ENCODE measurements at places on chromosomes 2 and 18.
A peak's percentile ranks its signal among the peaks of the same experiment; 100 is the strongest.

DNA sequence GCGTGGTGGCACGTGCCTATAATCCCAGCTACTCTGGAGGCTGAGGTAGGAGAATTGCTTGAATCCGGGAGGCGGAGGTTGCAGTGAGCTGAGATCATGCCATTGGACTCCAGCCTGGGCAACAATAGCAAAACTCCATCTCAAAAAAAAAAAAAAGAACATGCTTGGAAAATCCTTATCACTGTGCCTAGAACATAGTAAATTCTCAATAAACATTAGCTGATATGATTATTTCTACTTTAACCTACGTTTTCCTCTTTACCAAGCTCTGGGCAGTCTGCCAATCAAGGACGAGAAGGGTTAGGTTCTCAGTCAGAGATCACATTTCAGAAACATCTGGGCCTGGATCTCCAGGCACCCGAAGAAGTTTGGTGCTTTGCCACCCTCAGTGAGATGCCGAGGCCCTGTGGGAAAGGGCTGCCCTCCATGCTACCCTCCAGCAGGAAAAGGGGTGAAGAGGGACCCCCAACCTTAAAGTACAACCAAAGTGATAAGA, 107.7 kb downstream of the BCL11A start:
- DNase-seq, result no peak

DNA sequence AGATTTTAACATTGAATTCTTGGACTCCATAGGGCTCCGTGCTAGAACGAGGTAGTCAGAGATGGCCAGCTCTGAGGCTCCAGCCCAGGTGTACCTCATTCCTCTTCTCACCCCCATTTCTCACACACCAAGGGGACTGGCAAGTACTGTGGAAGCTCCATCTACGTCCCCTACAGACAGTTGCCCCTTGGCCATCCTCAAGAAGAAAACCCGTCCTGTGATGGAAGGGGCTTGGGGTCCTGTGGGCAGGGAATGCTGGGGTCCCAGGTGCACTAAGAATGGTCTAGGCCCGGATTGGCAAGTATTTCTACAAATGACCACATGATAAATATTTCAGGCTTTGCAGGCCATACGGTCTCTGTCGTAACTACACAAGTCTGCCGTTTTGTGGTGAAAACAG, 110.3 kb downstream of the PDCL3 start:
- DNase-seq, result no peak

GRCh38 chr2:42567364-42567763, 1.1 kb upstream of the MTA3 start:
- no peak for DNase-seq

DNA sequence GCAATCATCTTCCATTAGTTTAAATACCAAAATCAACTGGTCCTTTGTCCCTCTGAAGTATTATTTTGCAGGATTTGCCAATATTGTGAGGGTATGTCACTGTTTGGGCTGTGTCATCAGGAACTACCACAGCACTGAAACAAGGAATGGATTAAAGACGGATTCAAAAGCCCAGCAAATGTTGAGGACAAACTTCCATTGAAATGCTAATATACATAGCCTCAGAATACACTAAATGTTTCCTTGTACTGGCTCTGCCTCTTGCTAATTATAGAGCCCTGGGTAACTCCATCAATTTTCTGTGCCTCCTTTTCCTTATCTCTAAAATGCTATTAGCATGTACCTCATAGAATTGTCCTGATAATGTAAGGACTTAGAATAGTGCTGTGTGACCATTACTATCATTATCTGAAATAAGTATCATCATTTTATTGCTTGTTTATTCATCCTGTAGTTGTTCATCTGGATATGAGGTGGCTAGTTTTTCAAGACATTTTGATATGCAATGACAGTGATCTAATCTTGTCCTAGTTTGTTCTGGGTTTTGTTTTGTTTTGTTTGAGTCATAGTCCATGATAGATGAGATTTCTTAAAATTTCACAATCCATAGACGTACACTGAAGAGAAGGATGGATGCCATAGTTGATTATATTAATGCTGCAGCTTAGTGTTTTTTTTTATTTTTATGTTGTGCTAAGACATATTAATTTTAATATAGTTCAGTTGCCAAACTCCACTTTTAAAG, 333.4 kb upstream of the KCNH7 start:
- DNase-seq, result no peak

- DNase-seq, result no peak
Observed at GRCh38 chr2:202017940-202018339, 15.7 kb upstream of the FZD7 start.

DNA sequence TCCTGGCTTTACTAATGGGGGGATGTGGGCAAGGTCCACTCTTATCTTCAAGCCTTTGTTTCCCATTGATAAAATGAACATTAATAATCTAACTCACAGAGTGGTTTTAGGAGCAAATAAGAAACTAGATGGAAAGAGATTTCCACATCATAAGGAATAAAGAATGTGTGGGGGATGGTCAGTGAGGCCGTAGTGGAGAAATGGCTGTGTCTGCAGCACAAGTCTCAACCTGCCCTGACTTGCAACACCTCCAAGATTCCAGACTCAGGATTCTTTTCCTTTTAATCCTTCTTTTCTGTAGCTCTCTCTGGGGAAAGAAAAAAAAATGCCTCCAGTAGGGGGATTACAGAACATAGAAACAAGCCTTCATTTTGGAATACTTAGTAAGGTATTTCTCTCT, 124.2 kb upstream of the MEX3C start:
- DNase-seq, result no peak

DNA sequence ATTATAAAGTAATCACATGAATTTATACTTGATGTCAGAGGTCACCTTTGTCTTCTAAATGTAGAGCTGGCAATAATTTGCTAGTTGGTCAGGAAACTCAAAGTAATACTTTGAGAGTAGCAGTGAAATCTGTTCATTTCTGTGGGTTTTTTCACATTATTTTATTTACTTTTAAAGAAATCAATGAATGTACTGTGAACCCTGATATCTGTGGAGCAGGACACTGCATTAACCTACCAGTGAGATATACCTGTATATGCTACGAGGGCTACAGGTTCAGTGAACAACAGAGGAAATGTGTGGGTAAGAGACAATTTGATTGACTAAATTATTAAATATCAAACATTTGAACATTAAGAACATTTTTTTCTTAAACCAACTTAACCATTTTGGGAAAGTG, 203.0 kb upstream of the RASGRP3 start:
- no peak for DNase-seq

DNA sequence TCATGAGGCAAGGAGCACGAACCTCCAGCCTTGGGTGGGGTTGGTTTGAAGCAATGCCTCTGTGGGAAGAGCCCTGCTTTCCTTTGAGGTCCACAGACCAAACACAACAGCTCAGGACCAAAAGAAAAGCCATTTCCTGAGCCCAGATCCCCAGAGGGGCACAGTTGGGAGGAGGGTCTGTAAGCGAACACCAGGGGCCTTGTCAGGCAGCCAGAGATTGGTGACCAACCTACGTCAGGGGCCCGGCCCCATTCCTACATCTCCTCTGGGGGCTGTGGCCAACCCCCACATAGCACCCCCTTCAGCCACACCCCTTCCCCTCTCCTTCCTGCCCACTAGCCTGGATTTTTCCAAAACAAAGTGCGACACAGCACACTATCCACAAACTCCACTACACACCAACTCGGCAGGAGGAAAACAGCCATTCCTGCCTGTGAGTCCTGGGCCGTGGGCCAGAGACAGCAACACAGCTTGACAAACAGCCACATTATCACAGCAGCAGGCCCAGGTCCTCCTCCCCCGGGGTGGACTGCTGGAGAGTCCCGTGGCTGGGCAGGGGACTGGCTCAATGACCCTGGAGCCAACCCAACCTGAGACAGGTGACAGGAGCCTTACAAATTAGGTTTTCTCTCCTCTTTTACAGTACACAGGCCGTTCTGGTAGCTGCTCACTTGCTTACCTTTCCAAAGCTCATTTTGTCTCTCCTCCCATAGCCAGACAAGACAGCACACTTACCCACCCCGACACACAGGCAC, 98.8 kb downstream of the TNS1 start:
- DNase-seq, result no peak

GRCh38 chr2:146417942-146418341, 1426.9 kb upstream of the ACVR2A start:
- no peak for DNase-seq

DNA sequence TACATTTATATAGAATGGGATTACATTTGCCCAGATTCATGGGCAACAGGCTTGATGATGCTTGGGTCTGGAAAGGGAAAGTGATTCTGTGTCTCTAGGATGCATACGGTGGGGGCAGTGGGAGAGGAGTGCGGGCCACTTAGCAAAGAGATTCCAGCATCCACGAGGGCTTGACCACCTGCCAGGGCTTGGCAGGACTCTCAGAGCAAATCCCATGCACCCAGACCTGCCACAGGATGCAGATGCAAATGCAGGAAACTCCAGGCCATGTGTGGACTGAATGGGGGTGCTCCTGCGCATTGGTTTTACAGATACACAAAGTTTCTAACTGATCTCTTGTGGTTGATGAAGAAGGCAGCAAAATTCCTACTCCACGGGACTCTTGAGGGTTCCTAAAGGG, 334.7 kb downstream of the CYRIA start:
- DNase-seq, result no peak

- DNase-seq, result no peak
Observed at GRCh38 chr18:9804517-9805104, 81.2 kb upstream of the TXNDC2 start.

DNA sequence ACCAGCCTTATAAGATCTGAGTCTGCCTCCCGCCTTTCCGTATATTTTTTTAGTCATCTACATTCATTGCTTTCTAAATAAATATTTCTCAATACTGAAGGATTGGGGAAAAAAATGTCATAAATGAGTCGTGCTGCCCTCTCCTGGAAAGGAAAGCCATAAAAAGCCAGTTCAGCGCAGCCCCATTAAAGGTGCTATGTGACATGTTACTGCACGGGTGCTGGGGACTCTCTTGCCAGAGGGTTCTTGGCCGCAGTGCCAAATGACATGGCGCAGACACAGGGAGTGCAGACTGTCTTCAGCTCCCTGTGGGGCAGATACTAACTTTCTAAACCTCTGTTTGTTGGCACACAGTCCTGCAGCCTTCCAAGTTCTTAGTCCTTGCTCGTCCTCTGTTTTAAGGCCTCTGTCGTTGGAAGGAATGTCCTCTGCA, 53.7 kb upstream of the MAP3K20 start:
- DNase-seq, result no peak

DNA sequence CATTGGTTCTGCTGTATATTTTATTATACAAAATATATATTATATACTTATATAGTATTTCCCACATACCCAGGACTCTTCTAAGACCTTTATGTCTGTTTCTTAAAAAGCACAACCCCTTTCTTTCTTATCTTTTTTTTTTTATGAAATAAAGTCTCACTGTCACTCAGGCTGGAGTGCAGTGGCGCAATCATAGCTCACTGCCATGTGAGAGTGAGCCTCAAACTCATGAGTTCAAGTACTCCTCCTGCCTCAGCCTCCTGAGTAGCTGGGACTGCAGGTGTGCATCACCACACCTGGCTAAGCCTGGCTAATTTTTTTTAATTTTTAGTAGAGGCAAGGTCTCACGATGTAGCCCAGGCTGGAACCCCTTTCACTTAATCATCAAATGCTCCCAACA, 72.3 kb downstream of the CLHC1 start:
- DNase-seq, result no peak

DNA sequence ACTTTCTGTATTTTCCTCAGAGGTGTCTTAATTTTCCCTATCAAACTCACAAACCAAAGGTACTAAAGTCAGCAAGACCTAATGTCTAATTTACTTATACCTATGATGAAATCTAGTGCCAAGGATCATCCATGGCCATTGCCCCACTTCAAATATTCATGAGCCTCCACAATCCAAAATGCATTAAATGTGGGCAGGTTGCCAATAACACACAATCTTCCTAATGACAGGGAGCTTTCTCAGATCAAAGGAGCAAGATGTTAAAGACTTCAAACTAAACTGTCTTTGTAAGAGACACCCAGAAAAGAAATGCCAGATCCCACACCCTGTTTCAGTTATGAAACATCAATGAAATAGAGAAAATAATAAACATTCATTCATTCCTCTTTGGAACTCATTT, 143.2 kb downstream of the TMEFF2 start:
- DNase-seq, result peak; percentile 7

DNA sequence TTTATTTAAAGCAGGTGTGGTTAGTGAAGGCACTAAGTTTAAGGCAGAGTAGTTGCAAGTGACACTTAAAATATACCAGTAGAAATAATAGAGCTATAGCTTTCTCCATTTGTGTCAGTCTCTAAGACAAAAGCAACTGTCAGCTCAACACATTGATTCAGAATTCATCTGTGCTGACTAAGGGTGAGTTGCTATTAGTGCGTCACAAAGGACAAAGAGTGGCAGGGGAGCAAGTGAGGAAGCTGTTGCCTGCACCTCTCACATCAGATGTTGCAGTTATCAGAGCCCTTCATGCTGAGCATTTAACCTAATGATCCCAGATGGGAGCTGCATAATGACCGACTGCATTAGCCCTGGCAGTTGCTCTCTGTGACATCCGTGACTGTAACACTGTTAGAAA, 138.6 kb downstream of the DTNA start:
- DNase-seq, result no peak

- DNase-seq, result no peak
Observed at GRCh38 chr2:86441392-86441881, 266 bp downstream of the KDM3A start.
